Mesothelial cell of epicardium (in vitro differentiated cells): ENCODE measurements at places on chromosomes 4 and X.

DNA sequence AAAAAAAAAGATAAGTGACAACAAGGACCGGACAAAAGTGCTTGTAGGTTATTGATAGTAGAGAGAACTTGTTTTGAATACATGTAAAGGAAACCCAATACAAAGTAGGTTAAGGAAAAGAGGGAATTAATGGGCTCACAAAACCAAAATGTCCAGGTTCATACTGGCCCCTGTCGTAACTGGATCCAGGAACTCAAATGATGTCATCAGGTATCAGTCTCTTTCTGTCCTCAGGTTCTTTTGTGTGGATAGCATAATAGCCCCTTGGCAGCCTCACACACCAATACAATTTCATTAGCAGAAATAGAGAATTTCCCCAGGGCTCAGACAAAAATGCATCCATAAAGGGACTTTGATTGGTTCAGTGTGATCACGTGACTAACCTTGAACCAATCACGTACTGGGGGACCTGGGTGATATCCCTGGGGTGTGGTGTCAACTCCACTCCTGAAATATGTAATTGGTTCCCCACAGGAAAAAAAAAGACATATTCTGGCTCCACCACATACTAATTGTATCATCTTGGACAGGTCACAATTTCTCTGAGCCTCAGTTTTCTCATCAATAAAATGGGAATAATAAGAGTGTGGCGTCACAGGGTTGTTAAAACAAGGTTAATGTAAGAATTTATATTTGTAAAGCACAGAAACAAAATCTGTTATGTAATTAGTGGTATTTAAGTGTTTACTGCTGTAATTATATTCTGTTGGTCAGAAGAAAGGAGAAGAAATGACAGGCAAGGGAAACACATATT, 174.8 kb downstream of the PDGFRA start:
- DNase-seq: no peak

- DNase-seq: no peak
These were observed 102.0 kb downstream of the SYTL5 start for GRCh38 chrX:38108364-38108763.

DNA sequence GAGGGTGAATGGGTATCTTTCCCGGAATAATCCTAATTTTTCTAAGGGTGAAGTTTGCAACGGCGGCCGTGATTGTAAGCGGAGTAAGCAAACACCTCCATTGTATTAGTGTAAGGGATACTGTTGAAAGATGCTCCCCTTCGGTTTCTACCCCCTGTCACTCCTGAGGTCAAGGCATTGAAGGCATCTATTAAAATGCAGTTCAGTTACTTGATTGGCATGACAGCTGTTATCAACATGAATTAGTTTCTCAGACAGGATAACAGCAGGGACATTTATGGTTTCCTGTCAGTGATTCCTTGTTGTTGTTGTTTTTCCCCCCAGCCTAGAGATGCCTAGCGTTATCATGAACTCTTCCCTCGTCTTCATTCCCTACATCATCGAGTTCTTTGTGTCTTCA, 552 bp downstream of the SLC25A14 start:
- no peak for DNase-seq

- no peak for DNase-seq
These were observed 38.5 kb upstream of the TAPT1 start for GRCh38 chr4:16264798-16265197.

DNA sequence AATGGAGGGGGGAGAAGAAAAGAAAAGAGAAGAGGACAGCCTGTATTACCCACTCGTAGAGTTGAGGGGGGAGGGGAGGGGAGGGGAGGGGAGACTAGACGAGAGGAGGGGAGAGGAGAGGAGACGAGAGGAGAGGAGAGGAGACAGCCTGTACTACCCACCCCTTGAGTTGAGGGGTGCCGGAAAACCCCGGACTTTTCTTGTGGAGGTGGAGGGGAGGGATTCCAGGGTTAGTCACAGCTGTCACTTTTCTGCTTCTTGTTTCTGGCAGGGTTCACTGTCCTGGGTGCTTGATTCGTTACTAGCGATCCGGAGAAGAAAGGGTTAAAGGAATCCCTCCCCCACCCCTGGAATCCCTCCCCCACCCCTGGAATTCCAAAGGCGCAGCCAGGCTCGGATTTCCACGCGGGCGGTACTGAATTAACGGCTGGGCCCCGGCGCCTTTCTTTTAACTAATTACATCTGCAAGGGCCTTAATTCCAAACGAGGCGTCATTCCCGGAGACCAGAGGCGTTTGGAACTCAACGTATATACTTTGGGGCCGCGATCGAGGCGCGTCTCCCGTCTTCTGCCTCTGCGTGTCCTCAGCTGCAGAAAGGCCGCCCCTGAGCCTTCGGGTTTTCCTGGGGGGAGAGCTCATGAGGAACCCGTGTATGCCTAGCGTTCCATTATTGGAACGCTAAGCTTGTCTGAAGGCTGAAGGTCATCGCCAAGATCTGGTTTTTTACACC, 20.1 kb upstream of the CSF2RA start:
- DNase-seq: no peak

DNA sequence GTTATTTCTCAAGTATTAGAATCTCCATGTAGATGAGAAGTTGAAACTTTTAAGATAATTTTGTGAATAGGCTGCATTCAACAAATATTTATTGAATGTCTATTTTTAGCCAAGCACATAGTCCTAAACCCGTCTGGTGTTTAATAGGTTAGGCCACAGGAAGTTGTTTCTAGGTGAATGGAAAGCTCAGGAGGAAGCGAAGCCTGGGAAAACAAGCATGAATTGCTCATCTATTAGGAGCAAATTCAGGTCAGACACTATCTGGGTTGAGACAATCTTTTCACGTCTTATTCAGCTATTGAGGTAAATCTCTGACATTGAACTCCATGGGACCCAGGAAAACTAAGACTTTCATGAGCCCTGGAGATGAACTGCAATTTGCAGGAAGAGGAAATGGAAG, 43.1 kb upstream of the FREM3 start:
- DNase-seq: no peak

DNA sequence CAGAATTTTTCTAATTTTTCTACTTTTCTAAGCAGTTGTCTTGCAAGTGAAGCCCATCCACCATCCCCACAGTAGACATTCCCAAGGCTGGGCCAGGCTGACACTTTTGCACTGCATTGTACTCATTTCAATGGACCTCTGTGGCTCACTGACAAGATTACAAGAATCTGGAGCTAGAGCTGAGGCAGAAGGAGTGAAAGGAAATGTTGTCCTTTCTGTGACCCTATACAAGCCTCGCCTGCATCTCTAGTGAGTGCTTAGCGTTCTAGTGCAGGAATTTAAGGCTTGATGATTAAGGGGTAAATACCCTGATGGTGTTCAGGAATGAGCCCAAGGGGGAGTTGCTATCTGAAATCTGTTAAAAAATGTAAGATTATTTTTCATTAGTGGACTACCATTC, 6.3 kb downstream of the MAGED1 start:
- no peak for DNase-seq

GRCh38 chrX:134548257-134549201, 88.6 kb downstream of the HPRT1 start:
- DNase-seq: no peak

DNA sequence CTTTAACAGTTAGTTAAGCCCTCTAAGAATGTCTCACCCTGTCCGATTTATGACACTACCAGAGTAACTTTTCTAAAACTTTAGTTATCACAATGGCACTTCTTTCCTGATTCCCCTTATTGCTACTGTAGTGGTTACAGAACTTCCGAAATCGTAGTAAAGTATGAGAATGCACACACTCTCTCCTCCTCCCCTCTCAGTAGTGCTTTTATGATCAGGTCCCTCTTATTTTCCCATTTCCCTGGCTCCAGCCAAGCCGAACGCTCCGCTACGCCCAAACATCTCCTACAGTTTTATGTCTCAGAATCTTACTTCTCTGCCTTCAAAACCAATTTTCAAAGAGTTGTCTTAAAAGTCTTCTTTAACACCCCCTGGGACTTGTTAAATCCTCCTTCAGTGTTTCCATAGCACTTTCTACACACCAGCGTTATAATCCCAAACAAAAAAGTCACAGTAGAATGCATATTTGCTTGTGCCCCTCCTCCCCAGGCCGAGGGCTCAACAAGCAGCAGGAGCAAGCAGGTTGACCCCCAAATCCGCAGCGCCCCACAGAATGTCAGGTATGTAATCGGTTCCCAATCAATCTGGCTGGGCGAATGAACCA, 671 bp downstream of the HPF1 start:
- DNase-seq: no peak

GRCh38 chrX:10030570-10030969, 63.4 kb downstream of the CLDN34 start:
- DNase-seq: no peak

- peak; percentile 46 for DNase-seq
These were observed 287.8 kb downstream of the RAPGEF2 start for GRCh38 chr4:159390648-159391047.

- no peak for DNase-seq
These were observed 291.7 kb downstream of the FBXO8 start for GRCh38 chr4:173991814-173992213.

GRCh38 chr4:45229206-45229605, 502.9 kb upstream of the GNPDA2 start:
- DNase-seq: no peak

GRCh38 chr4:110640576-110640975, 17.7 kb upstream of the PITX2 start:
- DNase-seq: no peak

- DNase-seq: no peak
These were observed 35.9 kb upstream of the PPM1K start for GRCh38 chr4:88320224-88320779.

GRCh38 chr4:137425281-137425680, 107.0 kb downstream of the PCDH18 start:
- DNase-seq: no peak

DNA sequence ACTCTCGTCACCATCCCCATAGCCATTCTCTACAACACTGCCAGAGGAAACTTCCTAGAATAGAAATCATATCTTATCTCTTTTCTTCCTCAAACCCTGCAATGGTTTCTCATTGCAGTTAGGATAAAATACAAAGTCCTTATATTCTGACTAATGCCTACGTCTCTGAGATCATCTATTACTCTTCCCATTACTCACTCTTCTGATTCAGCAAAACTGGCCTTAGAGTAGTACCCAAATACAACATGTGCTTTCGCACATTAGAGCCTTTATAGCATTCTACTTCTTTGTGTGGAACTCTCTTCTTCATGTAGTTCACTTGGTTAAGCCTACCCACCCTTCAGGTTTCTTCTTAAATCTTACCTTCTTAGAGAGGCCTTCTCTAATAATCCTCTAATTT, 28.0 kb downstream of the LHFPL1 start:
- DNase-seq: no peak

DNA sequence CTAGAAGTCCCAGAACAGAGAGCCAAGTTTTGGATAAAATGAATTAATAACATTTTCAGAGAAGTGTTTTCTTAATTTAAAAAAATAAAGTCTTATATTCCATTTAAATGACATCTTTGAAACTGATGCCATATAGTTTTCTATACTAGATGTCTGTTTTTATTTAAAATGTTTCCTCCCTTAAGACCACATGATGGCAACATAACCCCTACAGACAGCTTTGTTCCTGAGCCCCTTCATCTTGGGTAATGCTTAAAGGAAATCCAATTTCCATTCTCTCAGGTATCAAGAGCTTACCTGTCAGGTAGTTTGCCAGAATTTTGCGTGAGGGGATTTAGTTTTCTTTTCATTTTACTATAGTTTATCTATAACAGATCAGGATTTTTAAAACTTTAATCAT, 181.4 kb upstream of the UGT8 start:
- DNase-seq: no peak

- DNase-seq: no peak
These were observed 47.3 kb upstream of the GATB start for GRCh38 chr4:151808120-151808529.

- no peak for DNase-seq
These were observed 13.5 kb downstream of the ASB11 start for GRCh38 chrX:15301924-15302323.

DNA sequence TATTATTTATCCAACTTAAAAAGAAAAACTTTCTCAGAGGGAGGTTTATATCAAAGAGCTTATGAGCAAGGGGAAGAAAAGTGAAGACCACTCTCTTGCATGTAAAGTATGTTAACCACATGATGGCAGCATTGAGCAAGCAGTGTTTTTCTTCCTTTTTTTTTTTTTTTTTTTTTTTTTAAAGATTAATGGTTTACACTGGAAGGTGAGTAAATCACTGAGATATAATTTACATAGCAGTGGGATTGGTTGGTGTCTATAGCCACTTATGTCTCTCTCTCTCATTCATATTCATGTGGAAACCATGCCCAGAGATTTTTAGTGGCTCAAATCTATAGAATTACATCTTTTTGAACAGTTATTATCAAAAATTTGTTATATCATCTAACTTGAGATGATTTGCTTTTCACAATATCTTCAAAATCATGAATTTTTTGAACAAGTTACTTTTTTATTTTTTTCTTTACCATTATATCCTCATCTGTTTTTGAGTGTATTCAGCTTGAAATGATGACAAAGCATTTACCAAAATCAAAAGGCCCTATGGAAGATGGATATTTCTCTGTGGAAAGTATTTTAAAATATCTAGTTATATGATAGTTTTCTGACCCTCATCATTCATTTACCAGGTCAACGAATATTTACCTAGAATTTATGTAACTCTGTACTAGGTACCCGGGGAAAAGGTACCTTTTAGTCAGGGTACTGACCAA, 31.6 kb downstream of the MTHFD2L start:
- no peak for DNase-seq

GRCh38 chr4:102168580-102168979, 176.7 kb downstream of the SLC39A8 start:
- DNase-seq: no peak

DNA sequence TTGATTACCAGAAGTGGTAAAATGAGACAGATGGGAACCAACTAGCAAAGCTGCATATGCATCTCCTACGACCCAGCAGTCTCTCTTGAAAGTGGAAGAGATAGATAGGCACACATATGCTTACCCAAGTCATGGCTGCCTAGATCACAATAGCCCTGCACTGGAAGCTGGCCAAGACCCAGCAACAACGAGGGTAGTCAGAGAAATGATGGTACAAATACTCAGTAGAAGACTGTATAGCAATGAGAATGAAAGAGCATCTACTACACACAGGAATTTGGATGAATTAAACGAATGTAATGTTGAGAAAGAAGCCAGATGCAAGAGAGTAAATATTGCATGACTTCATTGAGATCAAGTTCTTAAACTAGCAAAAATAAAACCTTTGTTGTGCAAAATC, 100.3 kb upstream of the FAT1 start:
- no peak for DNase-seq

- no peak for DNase-seq
These were observed 1.2 kb downstream of the KLKB1 start for GRCh38 chr4:186228514-186228894.

GRCh38 chrX:37509349-37509748, 62.1 kb upstream of the LANCL3 start:
- DNase-seq: no peak
